Hepatocyte (in vitro differentiated cells): ENCODE measurements at places on chromosomes 11 and 22.

DNA sequence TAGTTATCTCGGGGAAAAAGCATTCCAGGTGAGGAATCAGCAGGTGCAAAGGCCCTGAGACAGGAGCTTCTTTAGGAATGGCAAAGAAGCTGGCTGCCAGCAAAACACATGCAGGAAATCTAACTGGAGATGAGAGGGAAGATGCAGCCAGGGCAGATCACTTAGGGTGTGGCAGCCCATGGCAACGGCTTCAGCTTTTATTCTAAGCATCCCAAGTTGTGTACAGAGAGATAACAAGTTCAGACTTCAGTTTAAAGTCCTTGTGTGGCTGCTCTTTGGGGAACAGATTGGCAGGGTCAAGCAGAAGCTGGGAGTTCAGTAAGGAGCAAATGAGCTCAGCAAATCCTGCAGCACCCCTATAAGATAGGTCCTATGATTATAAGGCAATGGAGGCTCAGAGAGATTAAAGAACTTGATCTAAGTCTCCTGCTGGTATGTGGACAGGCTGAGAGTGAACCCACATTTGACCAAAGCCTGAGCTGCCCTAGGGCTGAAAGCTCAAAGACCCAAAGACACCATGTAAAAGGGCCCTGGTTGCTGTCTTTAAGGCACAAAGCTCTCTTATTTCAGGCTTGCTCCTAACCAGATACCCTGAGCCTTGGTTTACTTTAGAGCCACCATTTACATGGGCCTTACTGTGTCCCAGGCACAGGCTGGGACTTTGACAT lies 466.8 kb downstream of the SOX6 start:
- DNase-seq: no peak

DNA sequence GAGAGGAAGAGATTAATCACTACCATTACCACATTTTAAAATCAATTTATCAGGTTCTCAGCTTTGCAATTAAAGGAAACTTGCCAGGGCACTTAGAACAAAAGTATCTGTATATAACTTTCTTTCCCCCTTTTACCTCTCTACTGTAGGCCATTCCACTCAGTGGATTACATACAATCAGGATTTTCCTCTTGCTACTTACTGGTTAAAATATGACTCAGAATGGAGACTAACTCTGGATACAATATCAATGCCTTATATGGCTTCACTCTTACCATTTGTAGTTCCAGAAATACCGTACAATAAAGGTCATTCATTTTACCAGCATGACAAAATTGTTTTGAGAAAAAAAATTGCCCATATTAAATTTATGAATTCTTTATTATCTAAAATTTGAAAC lies 706.8 kb downstream of the KCNA4 start:
- DNase-seq: no peak

- peak; percentile 90 for DNase-seq
Observed at GRCh38 chr11:69915501-69916250, 96.5 kb upstream of the FGF3 start.

- no peak for DNase-seq
Observed at GRCh38 chr11:120632579-120632978, 121.0 kb downstream of the GRIK4 start.

DNA sequence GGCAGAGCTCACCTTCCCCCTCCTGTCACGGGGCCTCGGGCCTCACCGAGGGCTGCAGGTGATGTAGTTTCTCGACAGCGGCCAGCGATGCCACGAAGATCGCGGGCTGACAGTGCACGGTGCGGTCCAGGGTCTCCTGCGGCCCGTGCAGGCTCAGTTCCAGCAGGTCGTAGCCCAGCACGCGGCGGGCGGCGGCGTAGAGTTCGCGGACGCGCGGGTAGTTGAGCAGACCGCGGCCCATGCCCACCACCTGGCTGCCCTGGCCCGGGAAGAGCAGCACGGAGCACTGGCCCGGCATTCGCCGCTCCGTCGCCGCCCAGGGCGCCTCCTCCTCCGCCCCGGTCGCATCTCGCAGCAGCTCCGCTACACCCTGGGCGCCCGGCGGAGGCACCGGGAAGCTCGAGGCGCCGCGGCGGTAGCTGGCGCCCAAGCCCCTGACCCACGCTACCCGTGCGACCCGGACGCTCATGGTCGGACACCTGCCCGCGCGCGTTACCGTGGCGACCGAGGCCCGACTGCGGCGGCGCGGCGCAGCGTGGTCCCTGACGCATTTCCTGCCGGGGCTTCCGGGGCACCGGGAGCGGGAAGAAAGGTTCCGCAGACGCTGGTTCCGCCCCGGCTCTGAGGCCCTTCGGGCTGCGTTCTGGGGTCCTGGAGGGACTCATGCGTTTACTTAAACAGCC lies at the start of gene MCAT:
Gene MCAT (minus strand): TSS at position 519 of the 683 bp plus-strand sequence. CDS start 50 bp downstream, at position 469.
- DNase-seq: peak; percentile 90

DNA sequence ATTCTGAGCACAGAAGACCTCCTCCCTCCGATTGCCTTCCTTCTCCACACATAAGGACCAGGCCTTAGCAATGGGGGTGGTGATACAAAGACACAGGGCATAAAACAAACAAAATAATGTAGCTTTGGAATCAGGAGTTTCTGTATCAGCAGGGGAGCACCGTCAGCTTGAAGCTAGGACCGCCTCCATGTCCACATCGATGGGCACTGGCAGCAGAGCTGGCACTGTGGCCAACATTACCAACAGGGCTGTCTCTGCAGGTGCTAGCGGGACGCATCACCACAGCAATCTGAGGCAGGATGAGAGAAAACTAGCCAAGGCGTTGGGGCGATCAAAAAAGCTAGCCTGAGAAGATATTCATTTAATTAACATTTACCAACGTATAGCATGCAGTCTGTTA lies 201.4 kb downstream of the MAML2 start:
- DNase-seq: no peak

GRCh38 chr11:117313091-117313490 lies 3.0 kb downstream of the BACE1 start:
- no peak for DNase-seq

DNA sequence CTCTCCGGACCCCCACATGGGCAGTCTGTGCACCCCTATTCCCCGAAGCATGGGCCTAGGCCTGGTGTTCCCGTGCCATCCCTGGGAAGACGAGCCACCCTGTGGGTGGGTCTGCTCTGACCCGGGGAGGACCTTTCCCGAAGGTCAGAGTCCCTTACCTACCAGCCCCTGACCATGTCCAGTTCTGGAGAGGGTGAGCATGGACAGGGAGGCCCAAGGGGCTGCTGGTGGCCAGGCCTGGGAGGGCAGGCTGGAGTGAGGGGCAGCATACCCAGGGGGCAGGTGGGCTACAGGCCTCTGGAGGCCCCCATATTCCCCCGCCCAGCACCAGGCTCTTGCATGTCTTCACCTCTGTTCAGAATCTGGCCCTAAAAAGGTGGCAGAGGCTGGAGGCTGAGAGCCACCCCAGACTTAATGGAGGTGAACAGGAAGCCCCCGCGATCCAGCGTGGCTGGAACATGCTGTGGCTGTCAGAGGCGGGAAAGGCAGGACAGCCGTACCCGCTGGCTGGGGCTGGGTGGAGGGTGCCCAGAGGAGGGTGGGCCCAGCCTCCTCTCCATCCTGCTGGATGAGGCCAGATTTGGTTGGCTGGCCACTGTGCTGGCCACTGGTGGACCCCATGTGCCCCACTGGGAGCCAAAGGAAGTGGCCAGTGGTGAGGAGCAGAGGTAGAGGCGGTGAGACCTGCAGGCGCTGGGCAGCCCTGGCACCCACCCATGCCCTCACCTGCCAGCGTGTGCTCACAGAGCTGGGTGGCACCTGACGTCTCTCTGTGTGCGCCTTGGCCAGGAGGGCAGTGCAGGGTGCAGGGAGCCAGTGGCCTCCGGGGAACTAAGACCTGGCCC lies 11.2 kb upstream of the SYT8 start:
- DNase-seq: no peak

DNA sequence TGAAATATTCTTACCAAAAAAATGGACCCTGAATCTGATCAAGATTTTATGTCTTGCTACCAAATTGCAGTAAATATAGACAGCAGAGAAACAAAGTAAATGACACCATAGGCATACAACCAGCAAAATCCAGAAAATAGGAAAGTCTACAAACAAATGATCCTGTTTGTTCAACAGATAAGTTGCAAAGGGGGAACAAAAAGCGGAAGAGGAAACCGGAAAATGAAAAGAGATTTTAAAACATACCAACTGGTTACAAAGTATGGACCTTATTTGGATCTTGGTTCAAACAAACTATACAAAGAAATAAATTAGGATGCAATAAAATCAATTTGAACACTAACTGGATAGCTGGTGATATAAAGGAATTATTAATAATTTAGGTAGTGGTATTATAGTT lies 92.0 kb downstream of the TMPRSS5 start:
- DNase-seq: no peak
